D341Med (cell line): ENCODE measurements at places on chromosomes 1 and 21.
A peak's percentile ranks its signal among the peaks of the same experiment; 100 is the strongest.

DNA sequence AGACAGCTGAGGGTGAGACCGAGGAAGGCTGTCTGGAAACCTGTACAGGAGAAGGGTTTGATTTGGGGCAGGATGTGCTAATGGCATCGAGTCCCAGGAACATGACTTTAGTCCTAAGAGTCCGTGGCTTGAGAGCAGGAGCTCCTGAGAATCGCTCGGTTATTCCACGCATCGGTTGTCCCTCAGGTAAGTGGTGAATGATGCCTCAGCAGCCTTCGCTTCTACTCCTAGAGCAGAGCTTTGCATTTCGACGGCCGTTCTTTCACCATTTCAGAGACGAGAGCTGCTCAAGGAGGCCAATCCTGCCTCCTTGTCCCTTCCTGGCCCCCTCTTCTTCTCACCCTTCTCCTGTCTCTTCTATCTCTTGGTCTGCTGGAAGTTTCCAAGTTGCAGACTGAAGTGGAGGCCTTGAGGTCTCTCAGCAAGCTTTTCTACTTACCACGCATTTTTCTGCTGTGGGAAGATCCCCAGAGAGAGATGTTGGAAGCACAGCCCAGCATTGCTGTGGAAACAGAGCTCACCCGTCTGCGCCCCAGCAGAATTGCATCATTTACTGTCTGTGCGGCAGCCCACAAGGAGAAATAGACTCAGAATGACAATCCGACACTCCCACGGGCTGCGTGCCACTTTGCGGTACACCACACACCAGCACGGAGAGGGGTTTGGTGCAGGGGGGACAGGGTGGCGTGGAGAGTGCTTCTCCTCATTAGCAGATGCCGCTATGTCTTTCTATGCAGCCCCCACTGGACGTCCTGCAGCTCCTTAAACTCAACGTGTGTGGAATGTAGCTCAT, 270.7 kb upstream of the C1orf174 start:
- no peak for DNase-seq

DNA sequence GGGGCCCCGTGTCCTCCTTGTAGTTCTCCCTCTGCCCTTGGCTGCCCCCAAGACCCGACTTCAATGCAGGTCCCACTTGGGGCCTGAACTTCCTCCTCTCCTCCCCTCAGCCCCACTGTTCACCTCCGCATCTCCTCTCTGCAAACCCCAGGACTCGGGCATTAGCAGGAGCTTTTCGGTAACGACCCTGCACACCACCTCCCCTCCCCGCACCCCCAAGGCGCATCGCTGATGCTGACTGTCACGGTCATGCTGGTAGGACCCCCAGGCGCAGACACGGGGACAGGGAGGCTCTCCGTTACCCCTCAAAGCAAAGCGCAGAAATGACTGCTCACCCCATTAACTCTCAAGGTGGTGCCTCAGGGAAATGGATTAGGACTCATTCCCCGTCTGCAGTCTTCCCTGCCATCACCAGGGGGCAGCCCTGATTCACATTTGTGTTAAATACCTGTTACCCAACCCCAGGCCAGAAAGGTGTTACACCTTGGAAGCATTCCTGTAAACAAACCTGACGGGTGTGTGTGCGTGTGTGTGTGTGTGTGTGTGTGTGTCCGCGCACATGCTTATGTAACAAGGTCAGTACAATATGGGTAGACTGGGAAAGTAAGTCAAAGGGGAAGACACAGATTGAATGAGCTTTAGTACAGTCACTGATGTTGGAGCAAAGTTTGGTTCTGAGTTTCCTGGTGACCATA, 6.4 kb upstream of the GUCA2B start:
- peak; percentile 81 for DNase-seq

DNA sequence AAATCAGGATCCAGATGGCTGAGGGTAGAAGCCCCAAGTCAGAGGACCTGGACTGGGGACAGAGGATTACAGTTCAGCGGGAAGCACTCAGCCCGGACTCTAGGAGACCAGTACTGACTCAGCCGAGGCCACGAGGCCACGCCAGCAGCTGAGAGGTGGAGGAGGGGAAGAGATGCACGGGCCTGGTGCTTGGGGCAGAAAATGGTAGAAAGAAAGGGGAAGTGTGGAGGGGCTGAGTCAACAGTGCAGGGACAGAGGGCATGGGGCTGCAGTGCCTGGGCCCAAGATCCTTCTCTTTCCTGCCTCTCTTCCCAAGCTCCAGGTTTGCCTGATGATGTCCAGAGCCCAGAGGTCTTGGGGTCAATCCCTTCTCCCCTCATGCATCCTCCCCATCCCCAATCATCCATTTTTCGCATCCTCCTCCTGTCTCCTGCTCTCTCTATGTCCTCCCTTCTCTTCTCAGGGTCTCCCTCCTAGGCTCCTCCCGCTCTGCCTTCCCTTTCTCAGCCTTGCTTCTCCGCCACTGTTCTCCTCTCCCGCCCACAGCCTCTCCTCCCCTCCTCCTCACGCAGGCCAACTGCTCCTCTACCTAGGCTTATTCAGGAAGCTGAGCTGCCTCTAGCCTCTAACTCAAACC, 7.7 kb downstream of the ARHGEF2 start:
- DNase-seq, result no peak

GRCh38 chr1:174352117-174352516, 95.6 kb upstream of the GPR52 start:
- DNase-seq, result no peak

DNA sequence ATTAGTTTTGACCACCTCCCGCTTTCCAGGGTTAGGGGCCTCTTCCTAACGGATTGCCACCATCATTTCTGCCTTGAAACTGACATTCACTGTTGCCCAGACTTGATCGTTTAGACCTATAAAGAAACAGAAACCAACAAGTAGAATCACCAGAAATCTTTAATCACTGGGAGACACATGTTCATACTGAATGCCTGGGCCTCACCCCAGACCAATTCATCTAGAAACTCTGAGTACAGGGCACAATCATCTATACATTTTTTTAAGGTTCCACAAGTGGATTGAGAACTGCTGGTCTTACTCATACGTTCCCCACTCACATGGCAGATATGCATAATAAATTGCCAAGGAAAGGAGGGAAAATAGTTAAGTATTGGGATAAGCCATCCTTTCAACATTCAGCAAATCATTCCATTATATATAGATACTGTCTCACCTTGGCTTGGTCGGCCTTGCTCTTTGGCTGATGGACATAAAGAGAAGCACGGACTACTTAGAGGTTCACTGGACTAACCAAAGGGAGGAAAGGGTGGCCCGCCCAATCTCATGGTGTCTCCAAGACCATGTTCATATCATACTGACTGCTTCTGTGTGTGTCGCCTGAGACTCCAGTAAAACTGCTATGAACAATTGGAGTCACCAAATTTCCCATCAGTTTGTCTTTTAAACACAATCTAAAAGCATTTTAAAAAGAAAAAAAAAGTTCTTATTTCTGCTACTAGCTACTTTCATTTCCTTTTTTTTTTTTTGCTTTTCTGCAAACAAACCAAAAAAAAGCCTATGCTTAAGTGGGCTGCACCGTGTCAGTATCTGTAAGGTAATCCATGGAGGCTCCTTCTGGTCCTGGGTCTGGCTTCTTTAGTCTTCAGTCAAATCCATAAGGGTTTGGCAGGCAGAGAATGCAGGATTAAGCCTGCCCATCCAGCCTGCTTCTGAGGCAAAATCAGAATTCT, 9.4 kb upstream of the TARBP1 start:
- DNase-seq, result no peak

DNA sequence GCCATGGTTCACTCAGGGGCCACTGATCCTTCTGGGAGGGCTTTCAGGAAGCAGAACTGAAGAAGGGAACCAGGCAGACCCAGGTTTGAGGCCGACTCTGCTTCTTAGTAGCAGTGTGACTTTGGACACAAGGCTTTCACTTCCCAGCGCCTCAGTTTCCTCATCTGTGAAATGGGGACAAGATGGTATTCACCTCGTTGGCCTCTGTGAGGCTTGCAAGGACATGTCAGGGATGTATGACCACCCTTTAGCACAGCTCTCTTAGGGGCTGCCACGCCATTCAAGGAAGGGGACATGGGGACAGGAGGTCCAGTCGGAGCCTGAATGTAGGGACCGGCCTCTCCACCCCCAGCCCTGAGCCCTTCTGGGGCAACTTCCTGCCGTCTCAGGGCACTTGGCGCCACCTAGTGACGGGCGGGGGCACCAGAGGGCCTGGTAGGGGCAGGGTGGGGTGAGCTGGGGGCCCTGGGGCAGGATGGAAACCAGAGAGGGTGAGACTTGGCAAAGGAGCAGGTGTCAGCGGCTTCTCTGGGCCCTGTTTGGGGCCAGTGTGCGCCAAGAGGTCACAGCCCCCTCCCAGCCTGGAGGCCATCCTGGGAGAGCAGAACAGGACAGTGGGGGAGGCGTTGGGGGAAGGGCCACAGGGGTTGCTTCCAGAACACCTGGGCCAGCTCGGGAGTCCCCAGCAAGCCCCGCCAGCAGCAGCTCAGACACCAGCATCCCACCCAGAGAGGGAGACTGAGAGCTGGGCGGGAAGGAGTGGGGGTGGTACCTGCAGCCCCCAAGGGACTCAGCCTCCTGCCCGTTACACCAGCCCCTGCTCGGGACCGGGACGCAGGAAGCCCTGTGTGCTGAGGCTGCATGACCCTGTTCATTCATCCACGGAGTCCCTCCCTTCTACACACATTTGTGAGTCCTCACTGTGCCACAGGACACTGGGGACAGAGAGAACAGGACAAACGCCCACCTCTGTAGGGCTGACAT, 102.5 kb upstream of the TARDBP start:
- DNase-seq, result peak; percentile 82

DNA sequence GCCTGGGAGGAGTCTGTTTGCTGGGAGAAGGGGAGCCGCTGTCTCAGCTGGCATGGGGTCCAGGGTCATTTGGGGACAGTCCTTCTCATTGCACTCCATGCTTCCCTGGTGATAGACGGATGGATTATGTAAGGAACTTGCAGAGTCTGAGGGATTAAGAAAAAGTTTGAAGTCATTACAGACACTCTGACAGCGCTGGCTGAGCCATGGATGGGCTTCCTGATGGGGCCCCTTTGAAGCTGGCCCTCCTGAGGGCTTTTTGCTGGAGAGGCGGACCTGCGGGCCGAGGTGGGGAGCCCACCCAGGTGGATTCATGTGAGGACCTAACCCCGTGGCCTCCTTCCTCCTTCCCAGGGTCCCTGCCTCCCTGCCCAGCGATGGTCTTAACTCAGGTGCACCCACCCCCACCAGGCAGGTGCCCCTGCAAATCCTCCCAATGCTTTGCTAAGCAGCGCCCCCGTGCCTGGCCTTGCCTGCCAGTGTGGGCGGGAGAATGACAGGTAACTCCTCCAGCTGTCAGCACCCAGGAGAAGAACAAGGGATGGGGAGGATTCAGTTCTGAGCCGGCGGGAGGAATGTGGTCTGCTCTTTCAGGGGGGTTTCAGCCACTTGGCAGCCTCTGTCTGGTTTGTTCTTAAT, 24.2 kb upstream of the C1orf174 start:
- DNase-seq, result no peak

DNA sequence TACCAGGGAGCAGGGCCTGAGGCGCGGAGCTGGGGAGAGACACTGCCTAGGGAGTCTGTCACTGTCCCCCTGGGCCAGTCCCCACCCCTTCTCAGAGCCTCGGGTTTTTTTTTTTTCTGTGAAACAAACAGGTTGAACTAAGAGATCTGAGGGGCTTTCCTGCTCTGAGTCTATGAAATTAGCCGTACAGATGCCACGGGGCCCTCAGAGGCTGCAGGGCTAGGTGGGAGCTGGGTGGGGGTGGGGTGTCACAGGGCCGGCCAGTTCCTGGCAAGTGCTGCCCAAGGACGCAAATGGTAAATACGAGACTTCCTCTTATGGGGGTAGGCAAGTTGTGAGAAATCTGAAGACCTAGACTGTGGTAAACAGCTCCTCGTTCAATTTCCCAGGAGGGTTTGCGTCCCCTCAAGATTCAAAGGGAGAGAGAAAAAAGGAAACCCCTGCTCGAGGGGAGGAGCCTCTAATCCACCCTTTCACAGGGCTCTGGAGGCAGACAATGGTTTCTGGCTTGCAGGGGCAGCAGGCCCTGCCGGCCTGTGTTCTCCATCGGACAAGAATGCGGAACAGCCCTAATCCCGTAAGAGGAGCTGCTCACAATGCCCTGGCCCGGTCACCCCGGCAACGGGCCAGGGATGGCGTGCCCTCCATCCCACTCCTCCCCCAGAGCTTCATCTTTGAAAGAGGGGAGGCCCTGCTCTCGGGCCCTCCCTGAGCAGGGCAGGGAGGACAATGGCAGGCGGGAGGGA, 7.8 kb downstream of the NUAK2 start:
- DNase-seq, result peak; percentile 55

DNA sequence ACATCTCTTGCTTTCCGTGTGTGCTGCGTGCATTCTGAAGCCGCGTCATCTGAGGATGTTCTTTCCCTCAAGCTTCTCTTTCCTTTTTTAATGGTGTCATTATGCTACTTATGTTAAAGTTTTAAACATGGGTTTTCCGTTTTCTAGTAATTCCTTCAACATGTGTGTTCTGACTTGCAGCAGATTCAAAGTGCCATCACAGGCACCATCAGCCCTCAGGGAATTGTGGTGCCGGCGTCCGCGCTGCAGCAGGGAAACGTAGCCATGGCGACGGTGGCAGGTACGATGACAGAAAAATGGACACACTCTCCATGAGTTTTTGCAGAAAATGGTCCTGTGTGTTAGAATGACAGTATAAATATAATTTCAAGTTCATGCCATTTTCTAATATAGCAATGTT, 42.4 kb downstream of the PKNOX1 start:
- DNase-seq, result no peak

- DNase-seq, result peak; percentile 73
Measured at GRCh38 chr1:184753608-184754475, 816 bp downstream of the EDEM3 start.

- DNase-seq, result no peak
Measured at GRCh38 chr1:183370399-183371058, 47.7 kb downstream of the NMNAT2 start.

GRCh38 chr1:213417846-213418245, 366.8 kb downstream of the RPS6KC1 start:
- no peak for DNase-seq

GRCh38 chr1:193104907-193105820, at the start of gene GLRX2:
Gene GLRX2 (minus strand): TSS chr1:193105414. CDS start chr1:193105382, 32 bp downstream.
- DNase-seq, result peak; percentile 93

DNA sequence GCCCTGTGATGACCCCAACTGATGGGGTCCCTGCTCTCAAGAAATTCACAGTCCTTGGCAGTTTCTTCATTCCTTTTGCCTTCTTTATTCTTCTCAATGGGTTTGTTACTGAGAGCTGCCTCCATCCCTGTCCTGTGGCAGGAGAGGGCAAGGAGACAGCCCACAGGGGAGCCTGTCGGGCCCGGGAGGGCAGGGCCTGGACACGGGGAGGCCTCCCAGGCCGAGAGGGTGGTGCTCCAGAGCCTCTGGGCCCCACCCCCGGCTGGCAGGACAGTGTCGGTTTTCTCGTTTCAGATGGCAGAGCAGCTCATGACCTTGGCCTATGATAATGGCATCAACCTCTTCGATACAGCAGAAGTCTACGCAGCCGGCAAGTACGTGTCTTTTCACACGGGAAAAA, 36.2 kb downstream of the KCNAB2 start:
- no peak for DNase-seq

- DNase-seq, result no peak
Measured at GRCh38 chr1:100799548-100799947, 80.0 kb downstream of the VCAM1 start.
